Stimulated activated CD8-positive, alpha-beta memory T cell treated with anti-CD3 and anti-CD28 coated beads, Interleukin-15, amount 100 ng/mL, for 48 hours (primary cell): ENCODE measurements at places on chromosomes 2 and 18.

DNA sequence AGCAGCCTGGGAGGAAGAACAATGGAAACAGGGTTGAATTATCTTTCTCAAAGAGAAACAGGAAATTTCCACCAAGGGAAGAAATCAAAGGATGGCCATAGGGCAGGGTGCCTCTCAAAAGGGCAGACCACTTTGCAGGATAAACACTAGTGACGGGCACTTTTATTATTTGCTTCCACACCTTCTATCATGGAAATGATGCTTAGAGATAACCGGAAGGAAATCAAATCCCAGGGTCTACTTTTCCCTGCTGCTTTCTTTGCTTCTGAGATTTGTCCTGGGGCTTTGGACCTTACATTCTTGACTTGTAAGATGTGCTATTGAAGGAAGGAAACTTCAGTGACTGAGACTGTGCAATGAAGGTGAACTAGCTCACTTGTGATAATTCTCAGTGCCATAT, 1.1 kb upstream of the SCN9A start:
- DNase-seq: no peak

DNA sequence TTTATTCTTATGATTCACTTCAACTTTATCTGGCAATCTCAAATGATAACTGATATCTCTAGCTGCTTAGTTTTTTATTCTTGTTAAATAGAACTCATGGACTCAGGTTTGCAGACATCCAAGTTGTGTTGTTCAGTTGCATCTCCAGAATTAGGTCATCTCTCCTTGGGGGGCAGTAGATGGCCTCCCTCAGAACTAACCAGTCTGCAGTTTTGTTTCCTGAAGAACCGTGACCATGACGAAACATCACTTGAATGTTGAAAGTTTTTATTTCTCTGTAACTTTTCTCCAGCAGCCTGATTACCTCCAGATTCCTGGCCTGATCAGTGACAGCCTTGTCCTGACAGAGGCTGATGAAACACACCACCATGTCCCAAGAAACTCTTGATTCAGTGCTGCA, 321.5 kb downstream of the GALNT13 start:
- DNase-seq: no peak

DNA sequence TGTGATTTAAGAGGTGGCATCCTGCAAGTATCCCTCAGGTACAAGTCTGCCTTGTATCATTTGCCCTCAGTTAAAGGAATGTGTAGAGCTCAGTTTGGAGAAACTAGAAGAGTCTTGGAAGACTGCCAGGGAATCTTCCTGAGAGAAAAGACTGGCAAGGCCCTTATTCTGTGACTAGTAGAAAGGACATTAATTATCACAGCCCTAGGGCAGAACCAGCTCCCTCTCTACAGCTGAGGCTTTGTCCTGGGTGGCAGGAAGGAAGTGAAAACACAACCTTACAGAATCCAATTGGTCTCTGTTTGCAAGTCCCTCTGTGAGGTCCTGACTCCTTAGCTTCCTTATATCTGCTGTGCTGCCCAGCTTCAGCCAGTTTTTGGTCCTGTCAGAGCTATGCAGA, 385.9 kb upstream of the CYRIA start:
- no peak for DNase-seq

DNA sequence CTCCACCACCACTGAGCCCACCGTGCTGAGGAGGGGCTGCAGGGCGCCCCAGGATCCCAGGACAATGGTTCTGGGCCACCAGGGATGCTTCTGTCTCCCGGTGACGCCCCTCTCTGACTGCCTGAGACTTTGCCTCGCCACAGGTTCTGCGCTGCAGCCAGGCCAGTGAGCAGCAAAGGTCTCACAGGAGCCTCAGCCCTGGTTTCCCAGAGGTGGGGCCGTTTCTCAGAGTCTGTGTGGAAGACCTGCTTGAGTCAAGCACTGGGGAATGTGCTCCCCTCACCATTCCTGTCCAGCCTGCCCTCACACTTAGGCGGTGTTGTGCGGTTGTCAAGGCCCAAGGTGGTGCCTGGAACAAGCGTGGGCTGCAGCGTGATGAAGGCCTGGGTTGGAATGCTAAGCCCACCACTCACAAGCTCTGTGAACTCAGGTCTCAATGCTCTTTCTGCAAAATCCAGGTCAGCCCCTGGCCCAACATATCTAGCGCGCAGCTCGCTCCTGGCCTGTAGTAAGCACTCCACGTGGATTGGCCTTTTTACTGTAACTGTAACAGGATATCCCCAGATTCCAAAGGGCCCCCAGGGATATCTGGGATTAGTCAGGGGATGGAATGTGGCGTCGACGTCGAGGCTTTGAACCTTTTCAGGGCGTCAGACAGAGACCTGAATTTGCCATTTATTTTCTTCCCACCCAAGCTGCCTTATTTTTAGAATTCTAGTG, 47.6 kb downstream of the PLB1 start:
- no peak for DNase-seq

GRCh38 chr18:22432657-22433137, 15.0 kb upstream of the CTAGE1 start:
- DNase-seq: no peak

DNA sequence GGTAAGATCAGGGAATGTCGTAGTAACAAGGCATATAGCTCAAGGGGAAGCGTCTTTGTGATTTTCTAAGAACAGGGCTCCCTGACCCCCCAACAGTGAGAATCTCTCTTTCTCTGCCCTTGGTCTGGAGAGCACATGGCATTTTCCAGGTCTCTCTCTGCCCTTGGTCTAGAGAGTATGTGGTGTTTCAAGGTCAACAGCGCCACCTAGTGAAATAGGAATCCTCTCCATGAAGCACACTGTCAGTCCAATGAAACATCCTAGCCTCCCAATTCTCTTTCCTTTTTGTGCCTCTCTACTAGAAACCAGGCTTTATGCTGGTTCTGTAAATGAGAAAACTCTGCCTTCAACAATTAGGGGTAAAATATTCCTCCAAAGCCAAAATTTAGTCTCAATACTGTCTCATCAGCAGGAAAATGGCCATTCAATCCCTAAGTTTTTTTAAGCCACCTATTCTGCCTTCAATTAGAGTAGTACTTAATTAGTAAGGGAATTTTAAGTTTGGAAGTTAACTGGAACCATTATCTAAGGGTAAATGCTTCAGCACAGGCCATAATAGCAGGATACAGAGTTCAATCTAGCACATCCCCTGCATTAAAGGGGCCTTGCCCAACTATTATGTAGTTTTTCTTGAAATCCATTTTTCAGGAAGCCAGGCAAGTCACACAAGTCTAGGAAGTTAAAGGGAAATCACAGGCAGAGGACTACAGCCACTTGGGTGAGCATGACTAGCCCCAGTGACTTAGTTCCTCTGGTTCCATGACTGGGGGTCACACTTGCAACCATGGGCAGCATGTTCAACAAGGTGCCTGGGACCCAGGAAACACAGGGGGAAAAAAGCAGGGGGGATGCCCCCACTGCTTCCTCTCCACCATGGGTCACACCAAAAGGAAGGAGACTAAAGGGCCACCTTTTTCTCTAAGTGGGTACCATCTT, 12.4 kb downstream of the DYM start:
- DNase-seq: no peak

DNA sequence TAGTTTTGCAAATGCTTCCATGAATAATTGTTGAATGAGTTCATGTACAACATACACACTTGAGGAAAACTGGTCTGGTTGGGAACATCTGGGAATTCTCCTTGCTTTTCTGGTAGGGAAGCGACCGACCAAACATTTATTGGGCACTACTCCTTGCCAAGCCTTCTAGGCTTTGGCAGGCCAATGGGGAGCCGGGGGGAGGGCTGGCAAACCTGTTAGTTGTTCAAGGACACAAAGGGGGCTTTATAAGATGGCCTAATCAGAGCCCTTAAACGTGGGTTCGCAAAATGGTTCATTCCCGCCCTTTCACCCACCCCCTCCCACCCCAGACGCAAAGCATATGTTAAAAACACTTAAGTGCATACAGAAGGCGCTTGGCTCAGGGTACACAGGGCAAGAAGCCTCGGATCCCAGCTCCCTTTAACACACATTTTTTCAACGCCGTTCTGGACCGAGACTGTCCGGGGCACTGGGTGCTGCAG, 844 bp upstream of the VSNL1 start:
- no peak for DNase-seq

DNA sequence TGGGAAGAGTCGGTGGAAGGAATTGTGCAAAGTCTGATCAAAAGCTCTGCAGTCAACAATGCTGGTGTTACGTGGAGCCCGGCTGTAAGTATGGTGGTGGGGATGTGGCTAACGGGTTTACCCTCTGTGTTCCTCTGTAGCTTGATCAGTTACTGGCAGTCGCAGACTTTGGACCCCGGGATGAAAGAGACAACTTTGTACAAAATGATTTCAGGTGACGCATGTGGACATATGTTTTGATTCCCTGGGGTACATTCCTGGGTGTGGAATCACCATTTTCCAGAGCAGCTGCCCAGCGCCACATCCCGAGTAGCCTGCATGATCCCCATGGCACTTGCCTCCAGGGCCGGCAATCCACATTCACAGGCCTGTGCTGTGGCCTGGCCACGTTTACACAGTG, 9.8 kb downstream of the RBFA start:
- DNase-seq: no peak

- DNase-seq: no peak
Measured at GRCh38 chr2:197145471-197146056, 165.0 kb downstream of the ANKRD44 start.

DNA sequence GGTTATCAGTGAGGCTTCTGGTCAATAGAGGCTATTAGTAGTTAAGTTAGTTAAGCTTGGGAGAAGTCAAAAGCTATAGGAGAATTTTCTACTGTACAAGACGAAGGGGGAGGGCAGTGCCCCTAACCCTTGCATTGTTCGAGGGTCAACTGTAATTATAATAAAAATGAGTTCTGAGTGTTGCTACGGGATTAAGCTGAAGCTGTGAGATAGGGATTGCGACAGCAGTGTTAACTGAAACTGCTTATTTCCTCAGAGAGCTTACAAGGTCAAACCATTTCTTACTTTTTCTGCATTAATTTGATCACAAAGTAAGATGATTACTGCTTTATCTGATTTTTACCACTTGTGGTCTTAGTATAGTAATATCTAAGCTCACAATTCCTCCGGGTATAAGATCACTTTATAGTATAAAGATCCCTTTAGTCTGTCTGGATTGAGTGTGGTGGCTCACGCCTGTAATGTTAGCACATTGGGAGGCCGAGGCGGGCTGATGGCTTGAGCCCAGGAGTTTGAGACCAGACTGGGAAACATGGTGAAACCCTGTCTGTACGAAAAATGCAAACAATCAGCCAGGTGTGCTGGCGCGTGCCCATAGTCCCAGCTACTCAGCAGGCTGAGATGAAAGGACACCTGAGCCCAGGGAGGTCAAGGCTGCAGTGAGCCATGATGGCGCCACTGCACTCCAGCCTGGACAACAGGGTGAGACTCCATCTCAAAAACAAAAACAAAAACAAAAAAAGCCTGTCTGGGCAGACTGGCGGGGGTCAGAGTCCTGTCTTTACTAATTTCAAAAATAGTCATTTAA, 119.5 kb upstream of the TLK1 start:
- DNase-seq: no peak

DNA sequence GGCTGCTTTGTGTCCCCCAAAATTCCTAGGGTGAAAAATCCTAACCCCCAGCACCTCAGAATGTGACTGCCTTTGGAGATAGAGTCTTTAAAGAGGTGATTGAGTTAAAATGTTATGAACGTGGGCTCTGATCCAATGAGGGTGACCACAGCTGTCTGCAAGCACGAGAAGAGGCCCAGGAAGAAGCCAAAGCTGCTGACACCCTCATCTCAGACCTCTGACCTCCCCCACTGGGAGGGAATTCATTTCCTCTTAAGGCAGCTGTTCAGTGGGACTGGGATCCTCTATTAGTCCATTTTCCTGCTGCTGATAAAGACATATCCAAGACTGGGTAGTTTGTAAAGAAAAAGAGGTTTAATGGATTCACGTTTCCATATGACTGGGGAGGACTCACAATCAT, 544.4 kb downstream of the DCDC2C start:
- no peak for DNase-seq

GRCh38 chr2:180040146-180040925, 33.2 kb upstream of the CWC22 start:
- no peak for DNase-seq

GRCh38 chr18:45588376-45589355, 26.6 kb upstream of the SLC14A2 start:
- no peak for DNase-seq

- no peak for DNase-seq
Measured at GRCh38 chr2:221423210-221423804, 148.8 kb downstream of the EPHA4 start.

GRCh38 chr2:36238106-36238505, 117.5 kb upstream of the CRIM1 start:
- DNase-seq: no peak
